ENCODE measurements at places on chromosomes 6 and 20.

DNA sequence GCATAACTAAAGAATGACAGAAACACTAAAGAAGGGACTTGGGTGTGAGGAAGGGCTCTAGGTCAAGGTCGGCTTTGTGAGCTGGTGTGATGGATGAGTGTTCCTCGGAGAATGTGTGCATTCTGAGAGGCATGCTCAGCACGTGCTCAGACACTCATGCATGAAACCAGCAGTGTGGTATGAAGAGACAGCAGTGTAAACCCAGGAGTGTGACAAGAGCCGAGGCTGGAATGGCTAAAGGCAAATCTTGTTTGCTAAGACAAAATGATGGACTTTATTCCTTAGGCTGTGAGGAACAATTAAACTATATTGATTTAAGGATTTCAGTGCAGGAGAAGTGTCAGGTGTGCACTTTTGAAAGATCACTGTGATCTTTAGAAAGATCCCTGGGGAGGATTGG is 107.4 kb upstream of the MAP7 start:
- DNase-seq: peak; percentile 69

GRCh38 chr6:162857326-162857725 is 129.6 kb downstream of the PACRG start:
- DNase-seq: no peak

DNA sequence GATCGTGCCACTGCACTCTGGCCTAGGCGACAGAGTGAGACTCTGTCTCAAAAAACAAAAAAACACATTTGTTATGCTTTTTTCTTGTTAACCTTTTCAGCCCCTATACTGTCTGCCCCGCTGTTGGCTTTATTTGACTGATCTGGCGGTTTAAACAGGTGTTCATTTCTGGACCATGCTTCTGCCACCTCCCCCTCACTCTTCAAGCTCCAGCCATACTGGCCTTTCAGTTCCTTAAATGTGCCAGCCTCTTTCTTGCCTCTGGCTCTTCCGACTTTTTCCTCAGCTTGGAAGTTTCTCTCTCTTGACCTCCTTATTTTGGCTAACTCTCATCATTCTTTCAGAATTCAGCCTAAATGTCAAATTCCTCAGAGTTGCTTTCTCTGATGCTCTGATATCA is 35.2 kb upstream of the TXLNB start:
- no peak for DNase-seq

DNA sequence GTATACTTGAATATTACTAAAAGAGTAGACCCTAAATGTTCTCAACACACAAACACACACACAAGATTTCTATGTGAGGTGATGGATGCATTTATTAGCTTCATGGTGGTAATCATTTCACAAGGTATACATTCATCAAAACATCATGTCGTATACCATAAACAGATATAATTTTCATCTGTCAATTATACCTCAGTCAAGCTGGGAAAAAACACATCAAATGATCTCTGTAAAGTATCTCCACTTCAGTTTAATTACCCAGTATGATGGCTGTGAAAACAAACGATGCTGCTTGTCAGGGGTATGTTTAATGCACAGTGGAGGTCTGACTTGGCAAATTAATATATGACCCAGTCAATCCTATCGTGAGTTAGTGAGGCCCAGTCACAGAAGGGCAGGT is 157.2 kb downstream of the MTFR2 start:
- DNase-seq: no peak

- DNase-seq: no peak
Observed at GRCh38 chr6:101663100-101663499, 269.6 kb downstream of the GRIK2 start.

DNA sequence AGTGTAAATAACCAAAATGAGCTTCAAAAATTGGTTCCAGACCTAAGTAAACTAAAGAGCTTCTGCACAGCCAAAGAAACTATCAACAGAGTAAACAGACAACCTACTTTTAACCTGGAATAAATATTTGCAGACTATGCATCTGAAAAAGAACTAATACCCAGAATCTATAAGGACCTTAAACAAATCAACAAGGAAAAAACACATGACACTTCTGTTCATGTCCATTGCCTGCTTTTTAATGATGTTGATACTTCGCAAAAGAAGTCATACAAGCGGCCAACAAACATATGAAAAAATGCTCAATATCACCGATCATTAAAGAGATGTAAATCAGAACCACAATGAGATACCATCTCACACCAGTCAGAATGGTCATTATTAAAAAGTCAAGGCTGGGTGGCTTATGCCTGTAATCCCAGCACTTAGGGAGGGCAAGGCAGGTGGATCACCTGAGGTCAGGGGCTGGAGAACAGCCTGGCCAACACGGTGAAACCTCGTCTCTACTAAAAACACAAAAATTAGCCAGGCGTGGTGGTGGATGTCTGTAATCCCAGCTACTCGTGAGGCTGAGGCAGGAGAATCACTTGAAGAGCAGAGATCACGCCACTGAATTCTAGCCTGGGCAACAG is 42.5 kb upstream of the DST start:
- no peak for DNase-seq

All from HCEC 1CT (cell line).